ENCODE measurements at places on chromosomes 5 and 9.

DNA sequence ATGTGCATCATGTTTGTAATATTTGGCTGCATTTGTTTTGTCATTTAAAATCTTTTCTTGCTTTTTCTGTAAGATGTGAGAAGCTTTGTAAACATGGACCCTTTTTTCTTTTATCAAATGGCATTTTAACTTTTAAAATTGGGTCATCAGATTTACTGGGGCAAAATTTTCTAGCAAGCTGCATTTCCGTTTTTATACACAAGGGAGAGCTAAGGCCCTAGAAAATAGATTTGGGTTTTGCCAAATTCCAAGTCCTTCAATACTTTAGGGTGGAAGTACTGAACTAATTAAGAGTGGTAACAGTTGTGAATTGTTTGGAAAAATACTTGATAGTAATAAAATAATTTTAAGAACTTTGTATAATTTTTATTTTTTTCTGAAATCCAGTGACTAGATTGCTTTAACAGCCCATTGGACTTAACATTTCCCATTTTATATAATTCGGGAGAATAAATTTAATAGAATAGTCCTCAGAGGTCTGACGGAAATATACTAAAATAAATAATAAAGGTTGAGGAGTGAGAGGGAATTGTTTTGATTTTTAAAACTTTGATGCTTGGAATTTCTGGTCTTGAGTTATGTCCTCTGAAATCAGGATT is 117.4 kb downstream of the SMARCA2 start:
- DNase-seq = no peak

- no peak for DNase-seq
These were observed 32.3 kb downstream of the GALNT12 start for GRCh38 chr9:98839724-98840123.

DNA sequence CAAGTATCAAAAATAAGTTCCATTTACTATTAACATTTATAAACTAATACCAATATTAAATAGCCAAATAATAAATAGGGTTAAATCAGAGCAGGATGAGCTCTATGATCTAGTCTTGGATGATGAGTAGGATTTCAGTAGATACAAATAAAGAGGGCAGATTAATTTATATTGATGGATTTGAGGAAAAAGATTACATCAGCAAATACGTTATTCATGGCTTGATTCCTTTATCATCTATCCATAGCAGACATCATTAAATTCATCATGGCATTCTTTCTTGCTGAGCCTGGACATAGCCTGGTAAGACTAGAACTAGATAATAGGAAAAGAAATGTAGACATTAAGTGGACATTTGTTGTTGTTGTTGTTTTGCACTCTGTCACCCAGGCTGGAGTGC is 13.4 kb upstream of the MSMP start:
- DNase-seq = no peak

GRCh38 chr9:347667-348292 is 133.1 kb downstream of the DOCK8 start:
- no peak for DNase-seq

DNA sequence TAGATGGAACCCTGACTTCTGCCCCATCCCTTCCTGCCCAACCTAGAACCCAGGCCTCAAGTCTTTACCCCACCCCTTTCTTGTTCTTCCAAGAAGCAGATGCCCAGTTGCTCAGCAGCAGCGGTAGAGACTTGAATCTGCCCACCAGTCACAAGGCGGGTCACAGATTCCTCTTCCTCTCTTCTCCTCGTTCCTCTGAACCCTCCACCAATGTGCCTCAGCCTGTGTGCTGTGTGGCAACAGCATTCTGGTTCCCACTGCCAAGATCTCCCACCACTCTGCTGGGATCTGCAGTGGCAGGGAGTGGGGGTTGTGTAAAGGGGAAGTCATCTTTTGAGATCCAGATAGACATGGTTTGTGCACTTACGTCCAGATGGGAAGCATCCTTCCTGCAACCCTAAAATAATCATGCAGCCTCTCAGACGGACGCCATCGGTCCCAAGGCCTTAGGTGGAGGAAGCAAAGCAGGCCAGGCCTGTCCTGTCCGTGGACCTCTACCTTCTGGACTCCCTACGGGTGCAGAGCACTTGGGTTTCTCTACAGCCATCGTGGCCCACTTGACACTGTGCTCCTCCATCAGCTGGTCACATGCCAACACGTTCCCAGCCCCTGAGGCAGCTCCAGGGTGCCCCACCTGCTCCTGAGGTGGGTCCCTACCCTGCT is 7.7 kb upstream of the RPL26L1 start:
- DNase-seq = no peak

GRCh38 chr5:179287071-179287470 is 58.2 kb downstream of the ADAMTS2 start:
- DNase-seq = no peak

DNA sequence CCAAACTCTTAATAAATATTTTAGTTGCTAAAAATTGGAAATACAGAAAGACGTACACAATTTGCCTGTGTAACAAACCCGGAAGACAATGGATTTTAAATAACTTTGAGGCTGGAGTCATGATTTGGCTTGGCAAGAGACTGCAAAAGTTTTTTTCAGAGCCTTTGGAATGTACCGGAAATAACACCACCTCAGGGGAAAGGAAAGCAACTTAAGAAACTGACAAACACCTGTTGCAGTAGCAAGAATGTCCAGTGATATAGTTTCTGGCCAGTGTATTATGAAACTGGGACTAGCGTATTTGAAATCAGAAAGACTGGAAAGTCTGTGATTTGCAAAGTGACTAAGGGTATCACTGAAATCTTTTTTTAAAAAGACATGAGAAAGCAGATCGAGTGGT is 842 bp downstream of the MUSK start:
- DNase-seq = no peak

- DNase-seq = no peak
These were observed 304.9 kb upstream of the PTGER4 start for GRCh38 chr5:40374853-40375252.

DNA sequence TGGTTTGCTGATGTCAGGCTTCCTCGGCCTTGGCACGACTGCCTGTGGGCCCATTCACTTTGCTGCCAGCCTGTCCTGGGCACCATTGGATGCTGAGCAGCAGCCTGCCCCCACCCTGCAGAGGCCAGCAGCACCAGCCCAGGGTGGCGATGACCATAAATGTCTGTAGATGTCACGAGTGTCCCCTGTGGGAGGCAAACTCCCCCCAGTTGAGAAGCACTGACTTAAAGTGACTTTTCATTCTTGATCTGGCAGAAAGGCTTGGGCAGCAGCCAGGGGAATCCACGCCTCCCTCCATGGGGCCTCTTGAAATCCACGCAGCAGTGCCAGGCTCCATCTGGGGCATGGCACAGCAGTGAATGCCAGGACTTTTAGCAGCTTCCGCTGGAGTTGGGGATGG is 21.8 kb downstream of the IRX4 start:
- no peak for DNase-seq

- DNase-seq = no peak
These were observed 399.3 kb downstream of the EBF1 start for GRCh38 chr5:158700231-158701006.

GRCh38 chr5:157447201-157447637 is 12.8 kb upstream of the NIPAL4 start:
- no peak for DNase-seq

GRCh38 chr9:120944434-120944843 is 17.8 kb upstream of the TRAF1 start:
- DNase-seq = no peak

DNA sequence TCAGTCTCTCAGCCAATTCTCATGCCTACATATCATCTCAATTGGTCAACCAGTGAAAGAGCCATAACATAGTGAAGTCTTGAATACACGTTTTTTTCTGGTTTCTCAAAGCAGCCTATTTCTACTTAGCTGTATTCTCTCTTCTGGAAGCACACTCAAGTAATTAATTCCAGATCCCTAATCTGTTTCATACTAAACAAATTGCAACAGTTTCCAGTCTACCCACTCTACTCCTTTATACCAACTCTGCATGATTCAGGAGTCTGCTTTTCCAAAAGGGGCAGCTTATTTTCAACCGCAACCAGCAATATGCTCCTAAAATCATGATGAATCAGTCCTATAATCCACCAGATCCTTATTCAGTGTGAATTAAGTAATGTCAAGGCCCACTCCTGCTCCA is 211.7 kb downstream of the TLE1 start:
- DNase-seq = no peak

DNA sequence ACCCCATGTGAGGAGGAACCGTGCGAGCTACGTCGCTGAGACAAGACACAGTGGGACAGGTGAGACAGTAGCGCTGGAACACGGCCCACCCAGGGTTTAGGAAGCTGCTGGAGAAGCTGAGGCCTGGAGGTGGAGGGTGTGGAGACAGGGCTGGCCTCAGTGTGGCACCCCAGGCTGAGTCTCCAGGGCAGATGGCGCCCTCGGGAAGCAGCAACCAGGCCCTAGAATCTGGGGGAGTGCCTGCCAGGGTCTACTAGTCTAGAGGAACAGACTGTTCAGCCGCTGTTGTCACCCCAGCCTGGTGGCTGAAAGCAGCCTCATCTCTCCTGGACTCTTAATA is 4.6 kb upstream of the TERT start:
- no peak for DNase-seq

DNA sequence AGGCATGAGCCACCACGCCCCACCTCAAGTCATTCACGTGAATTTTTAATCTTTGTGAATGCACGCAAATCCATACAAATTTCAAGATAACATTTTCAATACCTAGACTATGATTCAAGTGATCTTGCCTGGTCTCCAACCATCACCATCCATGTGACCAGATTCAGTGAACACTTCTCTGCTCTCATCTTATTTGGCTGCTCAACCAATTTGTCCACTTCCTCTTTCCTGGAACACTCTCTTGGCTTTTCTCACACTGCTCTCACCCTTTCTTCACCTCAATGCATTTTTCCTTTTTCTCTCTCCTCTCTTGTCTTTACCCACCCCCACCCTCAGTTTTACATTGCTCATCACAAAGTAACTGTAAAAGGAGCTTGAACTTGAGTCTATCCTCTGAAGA is 354.7 kb upstream of the KIF2A start:
- DNase-seq = no peak
